ENCODE measurements at places on chromosomes 5 and 9.
A peak's percentile ranks its signal among the peaks of the same experiment; 100 is the strongest.

DNA sequence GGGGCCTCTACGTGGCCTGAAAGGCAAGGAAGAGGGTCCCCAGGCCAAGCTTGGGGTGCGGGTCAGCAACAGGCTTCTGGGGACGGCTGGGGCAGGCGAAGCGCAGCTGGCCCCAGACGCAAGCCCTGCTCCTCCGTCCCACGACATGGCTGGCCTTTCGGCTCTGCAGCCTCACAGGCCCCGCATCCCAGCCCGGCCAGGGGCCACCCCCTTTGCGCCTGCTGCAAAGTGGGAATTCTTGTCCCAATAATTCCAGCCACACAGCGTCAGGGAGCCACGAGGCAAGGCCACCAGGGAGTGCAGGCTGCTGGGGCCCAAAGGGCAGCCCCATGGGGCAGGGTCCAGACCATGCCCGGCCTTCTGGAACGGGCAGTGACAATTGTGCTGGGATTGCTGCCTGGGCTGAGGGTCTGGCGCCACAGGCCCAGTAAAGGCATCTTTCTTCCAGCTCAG is 1.1 kb upstream of the ENTPD2 start:
- no peaks in the 10 kb centered on the region for H3K36me3 ChIP-seq
- no peak overlapping the region for H3K27ac ChIP-seq
- DNase-seq, result no peak
- H3K27me3 ChIP-seq, result peaks cover under 1% of the 10 kb centered on the region
- no peak overlapping the region for H3K4me3 ChIP-seq

- H3K27me3 ChIP-seq, result peaks cover 46% of the 10 kb centered on the region
- no peak overlapping the region for H3K27ac ChIP-seq
- DNase-seq, result no peak
Measured at GRCh38 chr9:87494970-87495471, 2.6 kb upstream of the DAPK1 start.

- peak overlapping the region; percentile 19 for H3K27ac ChIP-seq
- DNase-seq, result no peak
- H3K4me1 ChIP-seq, result peaks cover 25% of the 10 kb centered on the region
- H3K36me3 ChIP-seq, result peaks cover 14% of the 10 kb centered on the region
- no peaks in the 10 kb centered on the region for H3K27me3 ChIP-seq
- no peak overlapping the region for H3K4me3 ChIP-seq
Measured at GRCh38 chr5:111447099-111447498, 65.2 kb downstream of the STARD4 start.

DNA sequence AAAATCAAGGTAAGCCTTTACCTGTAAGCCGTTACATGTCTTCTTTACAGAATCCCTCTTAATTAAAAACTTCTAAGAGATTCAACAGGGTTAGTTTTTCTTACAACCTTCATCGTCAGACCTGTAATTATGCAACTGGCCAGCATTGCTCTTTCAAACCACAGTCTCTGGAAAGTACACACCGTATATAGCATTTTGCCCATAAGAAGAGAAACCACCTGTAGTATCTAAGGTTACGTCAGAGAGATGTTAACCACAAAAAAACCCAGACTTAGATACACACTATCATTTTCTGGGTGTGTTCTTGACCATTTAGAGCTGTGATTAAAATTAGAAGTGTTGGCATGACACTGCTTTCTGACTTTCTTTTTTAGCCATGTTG is 140.0 kb downstream of the MUSK start:
- no peak overlapping the region for H3K27ac ChIP-seq
- no peak for DNase-seq
- no peak overlapping the region for H3K4me3 ChIP-seq

DNA sequence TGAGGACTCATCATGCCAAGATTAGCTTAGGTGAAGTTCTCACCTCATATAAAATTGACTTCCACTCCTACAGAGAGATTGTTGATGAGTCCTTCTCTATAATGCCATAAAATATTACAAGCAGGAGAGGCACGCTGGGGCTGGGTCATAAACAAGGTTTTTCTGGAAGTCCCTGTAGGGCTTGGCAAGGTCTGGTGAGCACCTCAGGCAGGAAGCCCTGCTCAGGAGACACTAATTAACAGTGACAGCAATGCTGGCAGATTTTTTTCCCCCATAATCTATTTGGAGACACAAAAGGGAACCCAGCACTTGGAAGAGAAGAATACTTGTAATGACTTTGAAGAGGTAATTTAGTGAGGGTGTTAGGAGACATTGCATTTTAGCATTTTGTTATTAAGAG is 118.7 kb downstream of the DIRAS2 start:
- no peak for DNase-seq
- H3K36me3 ChIP-seq, result peaks cover 2% of the 10 kb centered on the region
- no peak overlapping the region for H3K27ac ChIP-seq
- H3K27me3 ChIP-seq, result peaks cover 34% of the 10 kb centered on the region
- H3K4me3 ChIP-seq, result no peak overlapping the region

DNA sequence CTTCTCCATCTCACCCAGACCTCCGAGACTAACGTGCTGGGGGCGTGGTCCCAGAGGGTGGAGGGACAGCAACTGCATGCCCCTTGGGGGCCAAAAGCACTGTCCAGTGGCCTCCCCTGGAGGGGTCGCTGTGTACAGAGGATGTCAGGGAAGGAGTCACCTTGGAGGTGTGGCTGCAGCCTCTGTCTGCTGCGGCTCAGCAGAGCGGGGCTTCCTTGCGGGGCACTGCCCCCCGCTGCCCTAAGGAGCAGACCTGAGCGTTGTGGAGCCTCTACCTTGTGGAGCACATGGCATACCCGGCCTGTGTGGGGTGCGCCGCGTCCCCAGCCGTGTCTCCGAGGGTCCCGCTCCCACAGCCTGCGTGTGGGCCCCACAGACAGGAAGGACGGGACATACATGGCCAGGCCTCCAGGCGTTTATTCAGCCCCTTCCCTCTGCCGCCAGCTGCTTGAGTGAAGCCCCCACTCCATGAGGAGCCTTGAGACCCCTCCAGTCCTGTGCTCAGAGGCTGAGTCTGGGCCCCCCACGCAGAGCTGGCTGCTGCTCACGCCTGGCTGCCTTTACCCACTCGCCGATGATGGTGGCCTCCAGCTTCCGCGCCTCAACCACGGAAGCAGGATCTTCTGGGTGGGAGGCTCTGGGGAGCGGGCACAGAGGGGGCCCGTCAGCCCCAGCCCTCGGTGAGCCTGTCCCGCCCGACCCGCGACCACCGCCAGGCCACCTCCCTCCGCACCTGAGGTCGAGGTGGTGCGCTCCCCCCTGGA is 4.2 kb downstream of the DPP7 start:
- DNase-seq, result no peak
- H3K27ac ChIP-seq, result no peak overlapping the region
- H3K27me3 ChIP-seq, result no peaks in the 10 kb centered on the region
- no peaks in the 10 kb centered on the region for H3K36me3 ChIP-seq
- H3K4me3 ChIP-seq, result no peak overlapping the region
- H3K4me1 ChIP-seq, result peaks cover 11% of the 10 kb centered on the region

- H3K27me3 ChIP-seq, result no peaks in the 10 kb centered on the region
- no peaks in the 10 kb centered on the region for H3K4me1 ChIP-seq
- DNase-seq, result no peak
- no peak overlapping the region for H3K27ac ChIP-seq
Measured at GRCh38 chr9:110545705-110546104, 33.8 kb downstream of the SVEP1 start.

DNA sequence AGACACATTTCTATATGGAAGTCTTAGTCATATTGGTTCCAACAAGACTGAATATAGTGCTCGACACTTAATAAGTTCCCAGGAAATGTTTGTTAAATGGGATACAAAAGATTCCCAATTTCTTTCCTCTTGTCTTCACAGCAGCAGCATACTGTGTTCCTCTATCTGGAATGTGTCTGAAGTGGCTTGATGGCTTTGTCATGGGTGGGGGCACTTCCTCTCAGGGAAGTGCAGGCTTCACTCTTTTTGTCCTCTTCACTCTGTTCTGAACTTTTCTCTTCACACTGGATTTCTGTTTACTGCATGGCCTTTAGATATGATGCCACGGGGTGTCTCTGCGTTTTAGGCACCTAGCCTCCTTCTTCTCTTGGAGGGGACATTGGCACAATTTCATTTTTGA is 127.7 kb upstream of the C9orf72 start:
- H3K27ac ChIP-seq, result no peak overlapping the region
- H3K4me3 ChIP-seq, result no peak overlapping the region
- no peaks in the 10 kb centered on the region for H3K4me1 ChIP-seq
- peaks cover 4% of the 10 kb centered on the region for H3K27me3 ChIP-seq
- no peaks in the 10 kb centered on the region for H3K36me3 ChIP-seq
- DNase-seq, result no peak

DNA sequence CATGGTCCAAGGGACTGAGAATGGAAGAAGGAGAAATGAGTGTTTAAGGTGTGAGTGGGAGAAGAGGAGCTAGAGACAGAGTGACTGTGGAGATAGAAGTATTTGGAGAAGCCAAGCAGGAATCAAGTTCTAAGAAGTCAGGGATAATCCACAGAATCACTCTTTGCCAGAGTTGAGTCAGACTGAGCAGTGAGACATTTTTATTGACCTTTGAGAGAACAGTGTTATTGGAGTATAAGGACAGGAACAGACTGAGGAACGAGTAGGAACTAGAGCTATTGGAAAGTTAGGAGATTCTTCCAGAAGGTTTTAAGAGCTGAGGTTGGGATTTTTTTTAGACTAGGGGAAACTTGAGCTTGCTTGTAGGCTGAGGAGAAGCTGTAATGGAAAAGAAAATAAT is 37.2 kb downstream of the RCL1 start:
- H3K4me1 ChIP-seq, result peaks cover 6% of the 10 kb centered on the region
- H3K36me3 ChIP-seq, result peaks cover 6% of the 10 kb centered on the region
- H3K4me3 ChIP-seq, result no peak overlapping the region
- H3K27ac ChIP-seq, result no peak overlapping the region
- no peaks in the 10 kb centered on the region for H3K27me3 ChIP-seq

- no peaks in the 10 kb centered on the region for H3K27me3 ChIP-seq
- H3K36me3 ChIP-seq, result no peaks in the 10 kb centered on the region
- no peaks in the 10 kb centered on the region for H3K4me1 ChIP-seq
Measured at GRCh38 chr9:95085036-95085770, 232.3 kb downstream of the FANCC start.

- H3K36me3 ChIP-seq, result peaks cover 2% of the 10 kb centered on the region
- H3K27ac ChIP-seq, result no peak overlapping the region
- no peak for DNase-seq
- H3K27me3 ChIP-seq, result no peaks in the 10 kb centered on the region
- no peaks in the 10 kb centered on the region for H3K4me1 ChIP-seq
Measured at GRCh38 chr5:158039441-158039840, 180.5 kb upstream of the CLINT1 start.

DNA sequence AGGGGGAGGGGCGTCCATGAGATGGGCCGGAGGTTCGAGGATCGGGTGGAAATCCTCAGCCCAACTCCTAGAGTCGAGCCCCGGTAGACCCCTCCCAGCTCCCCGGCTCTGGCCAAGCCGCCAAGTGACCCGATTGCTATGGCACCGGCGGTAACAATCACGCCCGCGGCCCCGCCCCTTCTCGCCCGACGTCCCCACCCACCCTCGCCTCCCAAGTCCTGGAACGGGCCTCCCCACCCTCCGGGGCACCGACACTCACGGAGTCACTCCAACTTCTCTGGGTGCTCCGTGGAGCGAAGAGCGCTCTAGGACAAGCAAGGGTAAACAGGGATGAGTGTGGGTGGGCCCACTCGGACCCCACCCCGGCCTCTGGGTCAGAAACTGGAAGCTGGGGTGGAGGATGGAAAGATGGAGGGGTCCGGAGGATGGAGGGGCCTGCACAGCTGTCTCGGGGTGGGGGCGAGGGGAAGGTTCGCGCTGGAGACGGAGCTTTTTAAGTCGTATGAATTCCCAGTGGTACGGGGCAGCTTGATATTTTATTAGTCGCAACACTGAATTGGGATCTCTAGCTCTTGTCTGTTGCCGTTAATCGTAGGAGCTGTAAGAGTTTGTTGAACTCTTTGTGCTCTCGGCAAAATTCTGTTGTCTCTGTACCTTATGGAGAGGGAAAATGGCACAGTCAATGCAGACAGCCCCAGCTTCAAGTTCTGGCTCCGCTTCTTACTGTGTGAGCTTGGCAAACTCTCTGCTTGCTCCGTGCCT is at the start of gene SPACA9:
TSS of gene SPACA9 (plus strand) at position 204 of the 762 bp plus-strand sequence. CDS start 5,050 bp downstream, outside the sequence.
- no peaks in the 10 kb centered on the region for H3K36me3 ChIP-seq
- DNase-seq, result no peak
- H3K27ac ChIP-seq, result peak within 1 kb of the TSS; percentile 77

DNA sequence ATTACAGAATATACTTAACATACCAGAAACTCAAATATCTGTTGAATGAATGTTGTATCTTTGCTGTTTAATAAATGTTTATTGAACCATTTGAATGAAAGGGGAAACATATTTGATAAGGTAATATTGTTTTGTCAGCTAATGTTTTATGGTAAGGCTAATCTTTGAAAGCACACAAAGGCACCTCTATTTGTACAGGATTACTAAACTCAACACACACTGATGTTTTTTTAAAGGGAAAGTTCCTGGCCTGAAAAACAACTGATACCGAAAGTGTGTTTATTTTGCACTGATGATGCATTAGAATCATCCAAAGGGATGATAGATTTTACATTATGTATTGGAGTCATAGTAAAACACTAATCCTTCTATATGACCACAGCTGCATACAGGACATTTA is 82.5 kb downstream of the ADCY2 start:
- H3K4me1 ChIP-seq, result no peaks in the 10 kb centered on the region
- DNase-seq, result no peak
- H3K27ac ChIP-seq, result no peak overlapping the region
- no peaks in the 10 kb centered on the region for H3K36me3 ChIP-seq
- no peak overlapping the region for H3K4me3 ChIP-seq
- no peaks in the 10 kb centered on the region for H3K27me3 ChIP-seq

- no peak for DNase-seq
- no peaks in the 10 kb centered on the region for H3K4me1 ChIP-seq
Measured at GRCh38 chr5:87752362-87752761, 339.6 kb upstream of the CCNH start.

GRCh38 chr9:35237311-35237710 is 75.5 kb downstream of the UNC13B start:
- H3K4me3 ChIP-seq, result no peak overlapping the region
- no peak overlapping the region for H3K27ac ChIP-seq
- H3K36me3 ChIP-seq, result peaks cover 6% of the 10 kb centered on the region
- H3K27me3 ChIP-seq, result peaks cover 16% of the 10 kb centered on the region
- DNase-seq, result no peak

DNA sequence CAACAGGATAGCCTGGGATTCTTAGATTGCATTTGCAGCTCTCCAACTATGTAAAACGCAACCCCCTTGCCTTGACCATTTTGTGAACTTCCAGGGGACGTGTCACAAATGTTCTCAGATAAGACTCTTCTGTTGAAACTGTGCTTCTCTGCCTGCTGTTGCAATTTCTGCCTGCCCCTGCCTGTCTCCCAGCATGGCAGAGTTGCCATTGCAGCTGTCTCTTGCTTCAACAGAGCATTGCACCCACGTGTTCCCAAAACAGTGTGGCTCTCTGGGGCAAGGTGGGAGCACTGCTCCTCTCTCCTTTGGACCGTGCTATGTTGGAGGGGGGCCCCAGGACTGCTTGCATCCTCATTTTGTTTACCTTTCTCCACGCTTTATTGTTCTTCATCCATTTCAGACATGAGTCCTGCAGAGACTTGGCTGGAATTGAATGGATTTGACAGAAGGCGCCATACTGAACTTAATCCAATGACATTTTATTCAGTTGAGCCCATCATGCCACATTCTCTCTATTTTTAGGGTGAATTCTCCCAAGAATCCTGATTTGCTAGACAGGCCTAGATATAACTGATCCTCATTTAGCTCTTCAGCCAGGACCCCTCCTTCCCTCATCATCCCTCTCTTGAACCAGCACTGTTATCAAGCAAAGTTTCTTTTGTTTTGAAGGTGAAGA is 90.7 kb downstream of the MAT2B start:
- H3K27ac ChIP-seq, result no peak overlapping the region
- no peaks in the 10 kb centered on the region for H3K36me3 ChIP-seq
- no peak overlapping the region for H3K4me3 ChIP-seq
- H3K27me3 ChIP-seq, result peaks cover 55% of the 10 kb centered on the region
- no peak for DNase-seq
- no peaks in the 10 kb centered on the region for H3K4me1 ChIP-seq

- peaks cover 48% of the 10 kb centered on the region for H3K27me3 ChIP-seq
- H3K4me1 ChIP-seq, result no peaks in the 10 kb centered on the region
- H3K27ac ChIP-seq, result no peak overlapping the region
Measured at GRCh38 chr5:73786043-73786831, 160.2 kb downstream of the ARHGEF28 start.
